ENCODE measurements at places on chromosomes 7 and 10. TPM values are rescaled to one million over a fixed set of nuclear protein-coding genes. Genes with fewer than 3 reads are reported as not detected.

DNA sequence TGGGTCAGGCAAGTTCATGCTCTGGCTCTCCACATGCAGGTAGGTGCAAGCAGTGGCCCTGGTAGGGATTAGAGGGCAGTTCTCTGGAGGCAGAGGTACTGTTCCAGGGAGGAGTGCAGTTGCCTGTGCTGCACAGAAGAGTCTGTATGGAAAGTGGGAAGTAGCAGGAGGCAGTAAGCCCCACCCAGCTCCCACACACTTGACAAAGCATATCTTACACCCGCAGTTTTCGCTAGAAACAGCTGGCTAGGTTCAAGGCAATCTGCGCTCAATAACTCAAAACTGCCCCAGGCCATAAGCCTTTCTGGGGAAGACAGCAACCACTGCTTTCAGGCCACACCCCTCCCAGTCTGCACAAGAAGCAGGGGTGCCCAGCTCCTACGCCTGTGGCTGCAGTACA is 33.1 kb upstream of the ARMC3 start:
- no peaks in the 10 kb centered on the region for H3K4me1 ChIP-seq
- H3K36me3 ChIP-seq: no peaks in the 10 kb centered on the region
- H3K4me3 ChIP-seq: no peak overlapping the region
- no peak for DNase-seq
- H3K27ac ChIP-seq: no peak overlapping the region

DNA sequence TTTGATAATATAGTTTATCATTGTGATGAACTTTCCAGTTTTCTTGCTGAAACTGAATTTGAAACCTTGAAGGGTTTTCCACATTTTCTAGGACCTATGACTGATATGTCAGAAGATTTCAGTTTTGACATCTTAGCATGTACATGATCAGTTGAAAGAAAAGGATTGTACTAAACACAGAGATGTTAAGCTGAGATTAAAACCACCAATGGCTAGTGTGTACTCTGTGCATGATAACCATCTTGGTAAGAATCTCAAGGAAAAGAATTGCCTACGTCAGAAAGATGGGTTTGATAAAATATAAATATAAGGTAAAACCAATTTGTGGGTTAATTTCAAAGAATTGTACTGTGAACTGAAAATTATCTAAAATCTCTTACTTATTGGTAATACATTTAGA is 776.4 kb downstream of the GATA3 start:
- H3K4me3 ChIP-seq: no peak overlapping the region

DNA sequence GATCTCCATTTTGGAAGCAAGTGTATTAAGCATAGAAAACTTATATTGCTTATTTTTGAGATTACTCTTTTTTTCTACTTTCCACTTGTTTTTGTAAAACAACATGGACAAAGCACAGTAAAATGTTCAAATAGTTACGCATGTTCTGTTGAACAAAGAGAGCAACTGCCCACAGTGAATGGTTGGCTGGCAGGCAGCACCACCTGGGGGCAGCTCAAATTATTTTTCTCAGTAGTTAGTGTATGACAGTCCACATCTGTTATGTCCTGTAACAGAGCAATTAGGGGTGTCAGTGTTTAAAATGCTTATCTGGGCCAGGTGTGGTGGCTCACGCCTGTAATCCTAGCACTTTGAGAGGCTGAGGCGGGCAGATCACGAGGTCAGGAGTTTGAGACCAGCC is 46.1 kb upstream of the CACUL1 start:
- H3K36me3 ChIP-seq: no peaks in the 10 kb centered on the region
- no peak overlapping the region for H3K27ac ChIP-seq
- H3K4me1 ChIP-seq: no peaks in the 10 kb centered on the region

The MUC12 gene
- total RNA-seq: 1.7 TPM

DNA sequence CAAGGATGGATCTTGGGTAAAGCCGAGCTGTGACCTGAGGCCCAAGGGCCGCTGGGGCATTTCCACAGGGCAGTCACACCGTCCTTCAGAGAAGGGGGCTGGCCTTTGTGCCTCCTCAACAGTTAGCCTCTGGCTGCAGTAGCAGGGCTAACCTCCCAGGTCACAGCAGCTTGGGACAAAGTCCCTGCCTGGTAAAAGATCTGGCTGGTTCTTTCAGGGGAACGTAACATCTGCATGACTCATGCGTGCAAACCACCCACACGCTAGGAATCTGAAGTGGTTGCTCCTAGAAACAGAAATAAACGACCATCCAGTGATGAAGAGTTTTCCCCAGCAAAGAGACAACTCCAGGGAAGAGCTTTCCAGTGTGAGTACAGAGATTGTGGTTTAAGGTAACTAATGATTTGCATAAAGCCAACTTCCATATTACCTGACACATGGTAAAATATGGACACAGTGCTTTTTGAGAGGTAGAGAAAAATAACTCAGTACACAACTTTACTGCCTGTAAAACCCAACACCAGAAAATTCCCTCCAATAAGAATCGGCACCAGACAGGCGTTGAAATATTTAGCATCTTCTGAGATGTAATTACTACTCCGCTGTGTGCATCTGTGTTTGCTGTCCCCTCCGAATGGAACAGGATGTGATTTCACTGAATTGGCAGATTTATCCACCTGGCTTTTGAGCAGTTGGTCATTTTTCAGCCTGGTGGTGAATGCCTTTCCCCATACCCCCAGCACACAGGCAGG is 84.9 kb upstream of the ADRB1 start:
- peak; percentile 93 for DNase-seq
- peaks cover 47% of the 10 kb centered on the region for H3K4me1 ChIP-seq
- no peaks in the 10 kb centered on the region for H3K36me3 ChIP-seq
- H3K27ac ChIP-seq: peak overlapping the region; percentile 96

- H3K4me3 ChIP-seq: no peak overlapping the region
- peaks cover under 1% of the 10 kb centered on the region for H3K4me1 ChIP-seq
- no peak overlapping the region for H3K27ac ChIP-seq
- H3K27me3 ChIP-seq: peaks cover 9% of the 10 kb centered on the region
- H3K36me3 ChIP-seq: no peaks in the 10 kb centered on the region
- no peak for DNase-seq
Observed at GRCh38 chr10:5532618-5533097, 7.9 kb downstream of the CALML3 start.

- no peaks in the 10 kb centered on the region for H3K36me3 ChIP-seq
- no peak for DNase-seq
- H3K4me3 ChIP-seq: no peak overlapping the region
- peaks cover 7% of the 10 kb centered on the region for H3K27me3 ChIP-seq
Observed at GRCh38 chr7:34357068-34357467, 300.9 kb upstream of the NPSR1 start.

DNA sequence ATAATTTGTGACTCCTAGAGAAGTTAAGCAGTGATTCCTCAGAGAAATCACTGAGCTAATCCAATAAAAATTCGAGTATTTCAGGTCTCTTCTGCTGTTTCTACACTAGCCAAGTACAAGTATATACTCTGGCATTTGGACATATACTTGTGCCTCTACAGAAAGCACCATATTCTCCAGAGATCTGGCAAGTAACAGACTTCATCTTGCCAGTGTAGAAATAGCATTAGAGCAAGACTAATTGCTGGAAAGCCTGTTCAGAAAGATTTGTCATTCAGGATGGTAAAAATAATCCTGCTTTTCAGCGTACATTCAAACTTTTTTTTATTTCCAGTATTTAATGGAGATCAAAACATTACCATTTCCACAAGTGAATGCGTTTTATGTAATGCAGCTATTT is 410.8 kb upstream of the ETV1 start:
- H3K27me3 ChIP-seq: no peaks in the 10 kb centered on the region
- no peak overlapping the region for H3K4me3 ChIP-seq
- no peak for DNase-seq
- no peaks in the 10 kb centered on the region for H3K4me1 ChIP-seq
- no peak overlapping the region for H3K27ac ChIP-seq
